ENCODE measurements at places on chromosomes 11 and 22.

DNA sequence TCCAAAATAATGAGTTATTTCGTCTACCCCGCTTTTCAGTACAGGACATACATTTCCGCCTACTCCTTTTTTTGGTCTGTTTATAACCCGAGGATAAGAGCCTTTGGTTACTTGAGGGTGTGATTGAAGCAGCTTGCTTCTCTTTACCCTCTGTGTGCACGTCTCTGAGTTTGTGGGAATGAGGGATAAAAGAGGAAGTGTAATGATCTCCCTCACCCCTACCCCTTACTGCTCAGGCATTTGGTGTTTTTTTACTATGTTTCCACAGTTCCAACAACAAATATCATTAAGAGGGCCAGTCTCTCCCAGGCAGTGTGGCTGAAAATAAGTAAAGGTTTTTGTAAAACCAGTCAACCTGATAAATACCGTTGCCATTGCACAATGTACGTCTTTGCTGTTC is 83.2 kb upstream of the GAL start:
- no peak for DNase-seq

GRCh38 chr22:43343262-43343669 is at the start of gene SCUBE1:
TSS of gene SCUBE1 (minus strand) at chr22:43343372. CDS start at chr22:43343261, 111 bp downstream.
- DNase-seq: peak; percentile 29

- no peak for DNase-seq
Measured at GRCh38 chr11:74909385-74909784, 39.5 kb downstream of the XRRA1 start.

GRCh38 chr11:12007769-12008737 is at the start of gene DKK3:
TSS of gene DKK3 (minus strand) at chr11:12008626. CDS start at chr11:12008582, 44 bp downstream.
- DNase-seq: peak; percentile 40

DNA sequence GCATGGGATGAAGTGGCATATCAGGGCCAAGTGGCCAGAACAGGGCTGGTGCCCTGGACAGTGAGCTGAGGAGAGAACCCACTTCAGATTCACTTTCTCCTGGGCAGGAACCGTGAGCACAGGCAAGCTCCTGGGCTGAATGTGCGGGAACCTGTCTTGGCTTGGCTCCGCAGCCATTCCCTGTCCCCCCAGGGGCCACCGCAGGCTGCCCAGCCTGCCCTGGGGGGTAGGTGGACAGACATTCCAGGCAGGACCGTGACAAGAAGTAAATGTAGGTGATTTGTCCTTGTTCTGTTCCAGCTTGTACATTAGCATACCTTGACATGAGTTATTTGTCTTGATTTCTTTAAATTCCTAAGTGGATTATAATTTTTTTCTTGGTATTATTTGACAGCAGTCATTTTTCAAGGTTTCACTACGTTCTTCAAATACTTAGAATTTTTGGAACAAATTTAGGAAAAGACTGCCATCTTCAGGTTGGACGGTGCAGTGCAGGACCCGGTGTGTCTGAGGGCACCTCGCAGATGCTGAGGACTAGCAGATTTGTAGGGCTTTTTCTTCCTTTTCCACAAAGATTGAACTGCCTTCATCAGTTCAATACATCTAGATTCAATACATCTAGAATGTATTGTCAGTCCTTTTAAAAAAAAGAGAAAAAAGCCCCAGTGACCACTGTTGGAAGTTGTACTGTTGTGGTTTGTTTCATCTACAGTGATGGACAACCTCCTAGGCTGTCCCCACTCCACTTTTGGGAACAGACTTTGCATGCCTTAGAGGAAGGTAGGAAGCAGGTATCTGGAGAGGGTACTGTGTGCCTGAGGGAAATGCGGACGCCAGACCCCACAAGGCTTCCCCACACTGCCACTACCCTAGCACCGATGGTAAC is 115.1 kb upstream of the RASSF10 start:
- peak; percentile 71 for DNase-seq

DNA sequence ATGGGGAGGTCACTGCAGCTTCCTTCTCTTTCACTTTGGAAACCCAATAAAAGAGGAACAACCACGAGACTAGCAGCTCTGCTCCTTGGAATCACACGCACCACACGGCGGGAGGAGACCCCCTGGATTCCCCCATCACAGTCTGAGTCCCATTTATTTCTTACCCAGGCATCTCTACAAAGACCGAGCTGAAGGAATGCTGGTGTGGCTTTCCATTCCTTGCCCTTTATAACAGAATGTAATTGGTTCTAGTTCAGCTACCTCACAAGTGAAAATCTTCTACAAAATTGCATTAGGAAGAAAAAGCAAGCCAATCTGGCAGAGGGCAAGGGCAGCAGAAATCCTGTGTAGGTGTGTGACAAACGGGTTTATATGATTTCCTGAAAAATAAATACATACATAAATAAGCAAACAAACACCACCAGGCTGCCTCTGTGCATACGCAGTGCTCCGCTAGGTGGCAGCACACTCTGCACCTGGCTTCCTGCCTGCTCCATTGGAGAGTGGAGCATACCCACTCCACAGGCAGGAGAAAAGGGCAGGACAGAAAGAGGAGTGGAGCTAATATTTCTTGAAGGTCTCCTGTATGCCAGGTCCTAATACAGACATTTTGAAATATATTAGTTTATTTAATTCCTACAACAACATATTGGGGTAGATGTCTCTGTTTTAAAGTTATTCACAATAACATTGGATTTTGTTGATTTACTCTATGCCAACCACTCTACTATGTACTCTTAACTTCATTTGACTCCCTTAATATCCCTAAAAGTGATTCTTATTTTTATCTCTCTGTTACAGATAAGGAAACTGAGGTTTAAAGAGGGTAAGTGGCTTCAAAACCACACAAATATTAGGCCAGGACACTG is 673.1 kb downstream of the KCNA4 start:
- DNase-seq: peak; percentile 64

- no peak for DNase-seq
Measured at GRCh38 chr11:92870196-92870832, 99.1 kb upstream of the MTNR1B start.

GRCh38 chr11:131867457-131868257 is 497.2 kb downstream of the NTM start:
- DNase-seq: peak; percentile 94

GRCh38 chr22:40107851-40108378 is 69.8 kb upstream of the TNRC6B start:
- peak; percentile 47 for DNase-seq
